ENCODE measurements at places on chromosomes 11 and 22.

- no peak for DNase-seq
Measured at GRCh38 chr22:24315367-24315966, 44.8 kb downstream of the SPECC1L start.

DNA sequence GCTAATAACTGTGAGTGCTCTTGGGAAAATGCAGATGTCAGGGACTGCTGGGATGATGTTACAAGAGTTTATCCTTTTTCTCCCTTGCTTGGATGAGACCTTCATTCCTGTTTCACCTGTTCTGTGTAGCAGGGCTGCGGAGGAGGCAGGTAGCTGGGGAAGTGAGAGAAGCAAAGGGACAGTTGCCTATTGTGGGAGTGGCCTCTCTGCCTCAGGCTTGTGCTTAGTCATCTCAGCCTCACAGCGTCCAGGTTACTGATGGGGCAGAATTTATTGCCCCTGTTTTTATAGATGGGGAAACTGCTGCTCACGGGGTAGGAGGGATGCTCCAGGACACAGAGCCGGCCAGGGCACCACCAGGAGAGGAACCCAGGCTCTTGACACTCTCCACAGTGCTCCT lies 1.7 kb downstream of the STX3 start:
- no peak for DNase-seq

DNA sequence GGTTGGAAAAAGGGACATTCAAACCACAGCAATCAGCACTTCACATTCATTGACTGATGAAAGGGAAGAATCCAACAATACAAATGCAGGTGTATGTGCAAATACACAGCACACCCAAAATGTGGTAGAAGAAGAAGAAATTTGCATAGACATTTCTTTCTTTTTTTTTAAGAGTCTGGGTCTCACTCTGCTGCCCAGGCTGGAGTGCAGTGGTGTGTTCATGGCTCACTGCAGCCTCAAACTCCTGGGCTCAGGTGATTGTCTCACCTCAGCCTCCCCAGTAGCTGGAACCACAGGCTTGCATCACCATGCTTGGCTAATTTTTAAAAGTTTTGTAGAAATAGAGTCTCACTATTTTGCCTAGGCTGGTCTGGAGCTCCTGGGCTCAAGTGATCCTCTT lies 21.9 kb downstream of the CARS1 start:
- DNase-seq = no peak

DNA sequence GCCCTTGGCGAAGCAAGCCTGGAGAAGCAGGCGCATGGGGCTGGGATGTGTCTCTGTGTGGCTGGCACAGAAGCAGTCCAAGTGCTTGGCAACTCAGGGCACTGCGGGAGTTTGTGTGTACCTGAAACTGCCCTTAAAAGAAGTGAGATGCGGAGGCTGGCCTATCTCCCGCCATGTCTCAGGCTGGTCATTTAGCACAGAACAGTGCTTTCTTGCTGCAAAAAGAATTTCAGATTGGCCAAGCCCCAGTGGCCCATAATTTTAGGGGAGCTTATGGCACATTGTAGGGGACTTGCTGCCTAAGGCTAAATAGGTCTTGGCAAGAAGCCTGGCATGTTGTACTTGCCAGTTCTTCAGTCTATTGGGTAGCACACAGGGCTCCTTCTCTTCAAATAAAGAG lies 16.4 kb downstream of the EHF start:
- no peak for DNase-seq

DNA sequence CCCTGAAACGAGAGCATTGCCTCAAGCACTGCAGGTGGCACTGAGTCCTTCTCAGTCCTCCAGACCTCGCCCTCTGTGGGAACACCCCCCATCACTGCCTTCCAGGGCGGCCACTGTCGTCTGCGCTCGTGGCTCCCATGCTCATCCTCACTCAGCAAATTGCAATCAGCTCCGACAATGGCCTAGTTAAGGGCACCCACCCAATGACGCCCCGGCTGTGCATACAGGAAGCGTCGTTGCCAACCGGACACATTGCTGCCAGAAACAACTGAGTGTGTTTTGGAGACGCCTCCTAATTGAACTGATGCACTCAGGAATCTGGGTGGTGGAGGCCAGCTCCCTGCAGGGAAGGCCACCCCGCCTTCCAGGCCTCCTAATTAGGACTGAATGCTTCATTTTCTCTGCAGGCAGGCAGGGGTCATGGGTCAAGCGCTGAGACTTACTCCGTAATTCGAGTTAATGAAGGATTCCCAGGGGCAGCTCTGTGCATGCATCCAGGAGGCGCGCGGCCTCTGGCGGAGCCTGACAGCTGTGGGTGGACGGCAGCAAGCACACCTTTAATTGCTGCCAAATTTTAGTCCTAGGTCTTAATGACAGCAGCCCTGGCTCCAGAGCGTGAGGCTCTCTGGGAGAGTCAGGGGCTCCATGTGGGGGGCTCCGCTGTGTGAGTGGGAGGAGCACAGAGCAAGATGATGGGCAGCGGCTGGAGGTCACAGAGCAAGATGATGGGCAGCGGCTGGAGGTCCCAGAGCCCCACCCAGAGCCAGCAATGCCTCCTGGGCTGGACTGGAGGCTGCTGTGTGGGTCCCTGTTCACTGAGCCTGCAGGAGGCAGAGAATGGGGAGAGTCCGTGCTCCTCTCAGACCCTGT lies 199.0 kb downstream of the BRD1 start:
- no peak for DNase-seq

Measured in activated T-cell treated with anti-CD3 and anti-CD28 coated beads, Interleukin-2, amount 50 U/mL, for 72 hours (primary cell).